Aorta (tissue), 5 donors: ENCODE measurements at places on chromosomes 6 and 20. TPM values are rescaled to one million over a fixed set of nuclear protein-coding genes. Genes with fewer than 3 reads are reported as not detected.

- no peak overlapping the region for H3K27ac ChIP-seq
- DNase-seq = no peak
- H3K4me1 ChIP-seq = no peaks in the 10 kb centered on the region
- H3K4me3 ChIP-seq = no peak overlapping the region
Observed at GRCh38 chr20:41697861-41698559, 79.8 kb upstream of the CHD6 start.

DNA sequence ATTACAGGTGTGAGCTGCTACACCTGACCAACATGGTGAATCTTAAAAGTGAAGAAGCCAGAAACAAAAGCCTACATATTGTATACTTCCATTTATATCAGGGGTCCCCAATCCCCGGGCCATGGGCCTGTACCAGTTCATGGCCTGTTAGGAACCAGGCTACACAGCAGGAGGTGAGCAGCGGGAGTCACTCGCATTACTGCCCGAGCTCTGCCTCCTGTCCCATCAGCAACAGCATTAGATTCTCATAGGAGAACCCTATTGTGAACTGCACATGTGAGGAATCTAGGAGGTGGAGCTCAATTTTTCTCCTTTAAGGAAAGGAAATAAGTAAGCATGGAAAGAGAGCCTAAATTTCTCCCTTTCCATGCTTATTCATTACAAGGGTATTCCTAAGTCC is 21.7 kb downstream of the CSNK2A1 start:
- H3K27me3 ChIP-seq = no peaks in the 10 kb centered on the region
- H3K4me1 ChIP-seq = no peaks in the 10 kb centered on the region
- H3K36me3 ChIP-seq = no peaks in the 10 kb centered on the region
- H3K4me3 ChIP-seq = no peak overlapping the region

DNA sequence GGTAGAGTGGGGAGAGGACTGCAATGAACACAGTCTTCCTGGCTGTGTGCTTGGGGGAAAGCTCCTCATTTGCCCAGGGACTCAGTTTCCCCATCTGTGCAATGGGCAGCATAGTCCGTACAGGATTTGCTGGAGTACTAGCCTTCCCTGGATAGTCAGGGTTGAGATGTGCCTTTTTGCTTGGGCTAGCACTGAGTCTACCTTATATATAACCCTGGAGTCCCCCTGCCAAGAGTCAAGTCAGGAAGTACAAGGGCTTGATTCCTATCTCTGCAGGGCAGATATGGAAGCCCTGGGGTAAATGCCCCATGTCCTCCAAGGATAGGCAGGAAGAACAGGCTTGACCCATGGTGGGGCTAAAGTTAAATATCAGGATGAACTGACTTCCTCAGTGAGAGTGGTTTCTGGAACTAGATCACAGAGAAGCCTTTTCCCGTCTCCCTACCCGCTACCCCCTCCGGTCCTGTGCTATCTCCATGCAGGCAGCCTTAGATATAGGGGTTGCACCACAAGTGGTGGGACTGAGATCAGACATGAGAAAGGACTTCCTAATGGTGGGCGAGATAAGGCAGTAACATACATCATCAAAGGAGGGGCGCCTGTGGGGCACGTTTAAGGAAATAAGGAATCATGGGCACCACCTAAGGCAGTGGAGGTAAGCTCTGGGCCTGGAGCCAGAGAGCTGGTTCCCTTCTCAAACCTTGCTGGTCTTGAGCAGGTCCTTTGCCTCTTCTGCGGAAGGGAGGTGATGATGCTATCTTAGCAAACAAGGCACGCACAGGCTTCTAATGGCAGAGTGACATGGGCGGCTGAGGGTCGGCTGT is 157.9 kb downstream of the MRPL14 start:
- H3K27me3 ChIP-seq = no peaks in the 10 kb centered on the region
- no peaks in the 10 kb centered on the region for H3K4me1 ChIP-seq
- no peak overlapping the region for H3K4me3 ChIP-seq
- H3K36me3 ChIP-seq = no peaks in the 10 kb centered on the region
- DNase-seq = peak; percentile 48

Gene METTL24
- 12.5 TPM for total RNA-seq

- H3K4me1 ChIP-seq = no peaks in the 10 kb centered on the region
- H3K4me3 ChIP-seq = peak overlapping the region; percentile 97
- no peak overlapping the region for H3K27ac ChIP-seq
- H3K27me3 ChIP-seq = no peaks in the 10 kb centered on the region
- H3K36me3 ChIP-seq = no peaks in the 10 kb centered on the region
Observed at GRCh38 chr20:19212821-19213502, 520 bp downstream of the SLC24A3 start.

DNA sequence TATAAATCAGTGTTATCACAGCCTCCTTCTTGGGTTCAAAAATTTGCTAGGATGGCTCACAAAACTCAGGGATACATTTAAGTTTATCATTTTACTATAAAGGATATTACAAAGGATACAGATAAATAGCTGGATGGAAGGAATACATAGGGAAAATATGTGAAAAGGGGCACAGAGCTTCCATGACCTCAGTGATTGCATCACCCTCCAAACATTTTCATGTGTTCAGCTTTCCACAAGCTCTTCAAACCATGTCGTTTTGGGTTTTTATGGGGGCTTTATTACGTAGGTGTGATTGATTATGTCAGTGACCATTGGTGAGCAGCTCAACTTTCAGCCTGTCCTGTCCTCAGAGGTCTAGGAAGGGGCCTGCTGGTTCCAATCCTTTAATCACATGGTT is 68.0 kb downstream of the CYB5R4 start:
- no peak overlapping the region for H3K27ac ChIP-seq
- H3K27me3 ChIP-seq = no peaks in the 10 kb centered on the region
- H3K4me1 ChIP-seq = no peaks in the 10 kb centered on the region

Gene ARFRP1
- total RNA-seq = 46.3 TPM

Gene ZBTB46
- 17.4 TPM for total RNA-seq

DNA sequence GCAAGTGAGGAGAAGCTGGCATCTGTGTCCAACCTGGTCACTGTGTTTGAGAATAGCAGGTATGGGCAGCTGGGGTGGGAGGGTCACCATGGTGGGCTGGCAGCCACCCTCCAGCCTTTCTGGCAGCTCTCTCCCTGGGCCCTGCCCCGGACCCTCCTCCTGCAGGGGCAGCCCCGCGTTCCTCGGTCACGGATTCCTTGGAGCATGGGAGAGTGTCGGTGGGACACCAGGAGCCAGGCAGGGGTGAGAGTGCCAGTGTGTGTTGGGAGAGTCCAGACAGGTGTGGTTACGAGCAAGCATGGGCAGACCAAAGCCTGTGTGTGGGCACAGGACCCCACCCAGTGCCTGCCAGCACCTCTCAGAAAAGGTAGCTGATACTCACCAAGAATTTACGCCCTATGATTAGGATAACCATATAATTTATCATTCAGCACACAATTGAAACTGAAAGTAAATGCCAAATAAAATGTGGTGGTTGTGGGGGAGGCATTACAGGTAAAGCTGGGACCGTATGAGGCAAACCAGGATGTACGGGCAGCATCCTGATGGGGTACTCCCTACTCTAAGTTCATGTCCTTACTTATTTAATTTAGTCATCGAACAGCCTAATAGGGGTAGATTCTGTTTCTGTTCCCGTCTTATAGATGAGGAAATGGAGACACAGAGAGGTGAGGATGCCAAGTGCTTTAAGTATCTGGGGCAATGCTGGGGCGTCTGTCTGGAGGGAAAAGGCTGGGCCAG is 542 bp downstream of the FGD2 start:
- no peak overlapping the region for H3K4me3 ChIP-seq
- no peak overlapping the region for H3K27ac ChIP-seq
- peak; percentile 57 for DNase-seq
- no peaks in the 10 kb centered on the region for H3K4me1 ChIP-seq
- no peaks in the 10 kb centered on the region for H3K36me3 ChIP-seq

GRCh38 chr20:57309544-57310115 is 20.0 kb upstream of the SPO11 start:
- H3K4me1 ChIP-seq = no peaks in the 10 kb centered on the region
- H3K4me3 ChIP-seq = no peak overlapping the region
- no peaks in the 10 kb centered on the region for H3K27me3 ChIP-seq
- DNase-seq = no peak

DNA sequence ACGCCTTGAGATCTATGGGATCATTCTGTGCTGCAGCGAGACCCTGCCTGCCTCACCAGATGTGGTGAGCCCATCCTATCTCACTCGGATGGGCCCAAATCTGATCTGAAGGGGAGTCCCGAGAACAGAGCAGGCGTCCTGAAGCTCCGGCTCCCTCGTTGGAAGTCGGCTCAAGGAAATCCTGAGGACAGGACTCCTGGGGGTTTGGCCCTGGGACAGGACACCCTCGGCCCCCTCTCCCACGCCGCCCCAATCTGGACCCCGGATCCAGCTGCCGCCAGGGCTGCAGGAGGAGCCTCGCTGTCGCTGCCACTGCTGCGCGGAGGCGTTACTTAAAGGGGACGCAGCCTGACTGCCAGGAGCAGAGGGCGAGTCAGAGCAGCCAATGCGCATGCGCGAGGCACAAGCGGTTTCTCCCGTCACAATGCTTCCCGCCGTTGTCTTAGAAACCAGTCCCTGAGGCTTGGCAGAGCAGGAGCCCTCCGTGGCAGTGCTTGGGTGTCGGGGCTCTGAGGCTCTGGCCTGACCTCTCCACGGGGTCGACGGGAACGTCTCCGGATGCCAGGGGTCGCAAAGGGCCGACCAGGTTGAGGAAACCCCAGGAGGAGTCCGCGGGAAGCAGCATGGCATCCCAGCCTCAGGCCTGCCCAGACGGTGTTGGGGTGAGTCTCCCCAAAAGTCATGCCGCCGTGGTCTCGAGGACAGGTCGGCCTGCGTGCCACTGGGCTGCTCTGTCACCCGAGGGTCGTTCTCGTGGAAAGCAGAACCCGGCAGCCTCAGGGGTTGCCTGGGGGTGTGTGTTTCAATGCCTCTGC is 1567.8 kb upstream of the DEFB115 start:
- peak; percentile 70 for DNase-seq
- no peaks in the 10 kb centered on the region for H3K27me3 ChIP-seq
- H3K4me1 ChIP-seq = no peaks in the 10 kb centered on the region
- no peak overlapping the region for H3K27ac ChIP-seq
- H3K36me3 ChIP-seq = no peaks in the 10 kb centered on the region

Gene COL9A3
- total RNA-seq = 1.5 TPM

Gene FAM209B
- total RNA-seq = 0.90 TPM

DNA sequence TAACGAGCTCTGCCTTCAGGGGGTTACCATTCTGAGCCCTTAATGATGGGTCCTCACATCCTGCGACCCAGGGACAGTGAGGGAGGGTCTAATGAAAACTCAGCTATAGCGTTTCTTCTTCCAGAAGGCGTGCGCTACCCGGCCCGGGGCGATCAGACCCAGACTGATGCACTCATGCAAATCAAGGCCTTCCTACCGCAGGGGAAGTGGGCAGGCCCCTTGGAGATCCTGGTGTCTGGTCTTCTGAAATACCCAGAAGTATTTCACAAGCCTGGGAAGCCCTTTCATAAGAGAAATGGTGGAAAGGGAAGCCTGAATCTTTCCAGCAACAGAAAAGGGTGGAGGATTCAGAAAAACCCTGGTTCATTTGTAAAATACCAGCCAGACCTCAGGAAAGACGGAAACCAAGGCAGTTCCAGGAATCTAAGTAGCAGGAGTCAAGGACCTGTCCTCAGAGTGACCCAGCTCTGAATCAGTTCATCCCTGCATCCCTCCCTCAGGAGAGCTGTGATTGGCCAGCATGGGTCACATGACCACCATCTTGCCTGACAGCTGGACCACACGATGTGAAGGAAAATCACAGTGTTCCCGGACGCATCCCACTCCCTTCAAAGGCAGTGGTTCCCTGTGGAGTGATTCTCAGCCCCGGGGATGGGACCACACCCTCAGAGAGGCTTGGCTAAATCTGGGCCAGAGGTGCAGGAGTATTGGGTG is 12.7 kb downstream of the BFSP1 start:
- H3K27me3 ChIP-seq = no peaks in the 10 kb centered on the region
- H3K36me3 ChIP-seq = no peaks in the 10 kb centered on the region
- H3K4me1 ChIP-seq = no peaks in the 10 kb centered on the region
- H3K27ac ChIP-seq = no peak overlapping the region
- DNase-seq = no peak

DNA sequence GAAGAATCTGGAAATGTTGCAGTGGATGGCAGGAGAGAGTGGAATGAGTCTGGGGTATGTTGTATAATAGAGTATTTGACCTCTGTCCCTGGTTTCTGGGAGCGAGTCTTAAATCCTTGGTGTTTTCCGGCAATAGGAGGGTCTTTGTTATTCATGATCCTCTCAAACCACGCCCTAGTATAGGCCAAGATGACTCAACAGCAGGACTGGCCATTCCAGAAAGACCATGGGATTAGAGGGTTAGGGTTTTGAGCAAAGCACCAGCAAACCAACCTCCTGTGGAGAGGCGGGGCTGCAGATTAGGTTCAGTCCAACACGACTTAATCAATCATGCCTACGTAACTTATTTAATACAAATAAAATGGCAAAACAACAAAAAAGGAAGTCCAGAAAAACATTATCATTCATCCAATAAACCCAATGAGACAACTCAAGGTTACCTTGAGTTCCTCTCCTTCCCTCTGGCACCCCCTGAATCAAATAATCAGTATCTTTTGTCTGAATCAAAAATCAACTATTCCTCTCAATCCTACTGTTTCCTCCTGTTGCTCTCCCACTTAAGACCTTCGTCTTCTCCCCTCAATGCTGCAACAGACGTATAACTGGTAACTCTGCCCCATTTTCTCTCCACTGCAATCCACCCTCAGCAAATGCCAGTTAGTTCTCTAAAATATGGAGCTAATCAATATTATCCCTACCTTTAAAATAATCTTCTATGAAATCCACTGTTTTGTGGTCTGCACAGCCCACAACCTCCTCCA is 15.5 kb downstream of the HUS1B start:
- H3K36me3 ChIP-seq = peaks cover 3% of the 10 kb centered on the region
- no peaks in the 10 kb centered on the region for H3K4me1 ChIP-seq
- no peaks in the 10 kb centered on the region for H3K27me3 ChIP-seq
- H3K27ac ChIP-seq = no peak overlapping the region

Gene PSMB9
- total RNA-seq = 42.8 TPM

DNA sequence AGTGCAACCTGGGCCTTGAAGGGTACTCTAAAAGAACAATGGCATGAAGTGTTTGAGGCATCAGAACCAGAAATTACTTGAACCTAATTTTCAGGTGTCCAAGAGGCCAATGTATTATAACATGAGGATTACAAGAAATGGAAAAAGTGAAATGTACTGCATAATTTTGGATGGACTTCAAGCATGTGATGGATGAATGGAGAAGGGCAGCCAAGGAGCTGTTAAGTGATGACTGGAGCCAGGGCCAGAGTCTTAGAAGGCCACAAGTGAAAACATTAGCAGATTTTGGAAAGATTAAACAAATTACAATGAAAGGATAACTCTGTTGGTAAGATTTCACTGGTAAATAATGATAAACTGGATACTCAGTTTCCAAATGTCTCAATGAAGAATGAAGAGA is 738.2 kb downstream of the CD109 start:
- H3K27me3 ChIP-seq = no peaks in the 10 kb centered on the region
- no peak for DNase-seq
- no peaks in the 10 kb centered on the region for H3K36me3 ChIP-seq
- H3K4me3 ChIP-seq = no peak overlapping the region
- peaks cover 4% of the 10 kb centered on the region for H3K4me1 ChIP-seq

- no peak overlapping the region for H3K4me3 ChIP-seq
- no peaks in the 10 kb centered on the region for H3K4me1 ChIP-seq
- no peaks in the 10 kb centered on the region for H3K27me3 ChIP-seq
- peak overlapping the region; percentile 63 for H3K27ac ChIP-seq
Observed at GRCh38 chr6:148611213-148611612, 135.6 kb upstream of the UST start.
